RWPE1 (cell line): ENCODE measurements at places on chromosomes 1 and 21.

DNA sequence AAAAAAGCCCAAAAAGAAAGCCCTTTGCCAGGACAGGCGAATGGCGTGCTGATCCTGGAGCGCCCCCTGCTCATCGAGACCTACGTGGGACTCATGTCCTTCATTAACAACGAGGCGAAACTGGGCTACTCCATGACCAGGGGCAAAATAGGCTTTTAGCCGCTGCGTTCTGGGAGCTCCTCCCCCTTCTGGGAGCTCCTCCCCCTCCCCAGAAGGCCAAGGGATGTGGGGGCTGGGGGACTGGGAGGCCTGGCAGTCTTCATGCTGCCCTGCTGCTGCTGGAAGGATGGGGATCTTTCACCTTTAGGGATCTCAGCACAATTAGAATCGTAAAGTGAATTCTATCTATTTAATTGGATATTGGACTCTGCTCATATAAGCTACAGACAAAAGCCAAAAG is 3.6 kb downstream of the TPRG1L start:
- DNase-seq = no peak

- DNase-seq = no peak
These were observed 61.6 kb downstream of the ZBTB18 start for GRCh38 chr1:244112636-244113035.

DNA sequence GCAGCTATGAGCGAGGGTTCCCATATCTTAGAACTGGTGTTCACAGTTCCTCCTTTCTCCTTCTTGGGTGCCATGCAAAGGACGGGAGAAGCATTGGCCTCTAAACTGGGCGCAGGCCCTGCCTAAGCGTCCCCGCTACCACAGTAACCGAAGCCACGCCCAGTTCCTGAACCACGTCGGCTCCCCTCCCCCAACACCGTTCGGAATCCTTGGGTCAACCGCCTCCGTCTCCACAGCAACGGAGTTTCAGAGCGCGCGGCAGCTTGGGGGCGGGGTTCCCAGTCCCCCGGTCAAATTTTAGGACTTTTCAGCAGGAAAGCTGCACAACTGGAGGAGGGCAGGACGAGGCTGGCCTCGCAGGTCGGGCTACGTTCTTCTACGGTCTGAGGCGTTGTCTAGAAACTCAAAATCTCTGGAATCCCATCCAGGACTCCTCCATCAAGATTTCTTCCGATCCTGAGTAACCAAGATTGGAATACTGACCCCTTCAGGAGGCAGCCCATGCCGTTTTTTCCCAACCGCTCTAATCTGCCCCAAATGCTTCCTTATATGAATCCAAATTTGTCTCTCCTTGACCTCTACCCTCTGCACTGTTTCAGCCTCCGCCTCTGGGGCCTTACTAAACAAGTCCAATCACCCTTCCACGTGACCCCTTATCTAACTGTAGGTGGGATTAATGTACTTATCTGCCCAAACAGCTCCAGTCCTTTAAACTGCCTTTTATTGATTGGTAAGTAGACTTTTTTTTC is at the start of gene SPAG17:
Gene SPAG17, minus strand, starts transcription at position 145 of the 749 bp plus-strand sequence. Its CDS starts 71 bp downstream, at position 74.
- no peak for DNase-seq

DNA sequence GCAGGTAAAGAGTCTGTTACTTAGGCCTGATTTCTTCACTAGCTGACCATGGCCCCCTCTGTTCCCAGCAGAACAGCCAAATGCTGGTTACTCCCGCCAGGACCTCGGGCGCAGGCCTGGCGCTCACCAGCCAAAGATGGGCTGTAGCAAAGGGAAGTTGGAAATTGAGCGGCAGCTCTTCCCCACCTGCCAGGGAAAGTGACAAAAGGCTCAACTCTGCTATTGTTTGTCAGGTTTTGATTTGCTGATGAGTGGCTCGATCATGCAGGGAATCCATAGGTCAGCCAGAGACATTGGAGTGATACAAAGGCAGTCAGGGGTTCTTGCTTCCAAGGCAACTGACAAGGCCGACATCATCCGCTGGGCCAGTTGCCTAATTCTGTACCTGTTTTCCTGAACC is 120.1 kb downstream of the ASTN1 start:
- DNase-seq = no peak

DNA sequence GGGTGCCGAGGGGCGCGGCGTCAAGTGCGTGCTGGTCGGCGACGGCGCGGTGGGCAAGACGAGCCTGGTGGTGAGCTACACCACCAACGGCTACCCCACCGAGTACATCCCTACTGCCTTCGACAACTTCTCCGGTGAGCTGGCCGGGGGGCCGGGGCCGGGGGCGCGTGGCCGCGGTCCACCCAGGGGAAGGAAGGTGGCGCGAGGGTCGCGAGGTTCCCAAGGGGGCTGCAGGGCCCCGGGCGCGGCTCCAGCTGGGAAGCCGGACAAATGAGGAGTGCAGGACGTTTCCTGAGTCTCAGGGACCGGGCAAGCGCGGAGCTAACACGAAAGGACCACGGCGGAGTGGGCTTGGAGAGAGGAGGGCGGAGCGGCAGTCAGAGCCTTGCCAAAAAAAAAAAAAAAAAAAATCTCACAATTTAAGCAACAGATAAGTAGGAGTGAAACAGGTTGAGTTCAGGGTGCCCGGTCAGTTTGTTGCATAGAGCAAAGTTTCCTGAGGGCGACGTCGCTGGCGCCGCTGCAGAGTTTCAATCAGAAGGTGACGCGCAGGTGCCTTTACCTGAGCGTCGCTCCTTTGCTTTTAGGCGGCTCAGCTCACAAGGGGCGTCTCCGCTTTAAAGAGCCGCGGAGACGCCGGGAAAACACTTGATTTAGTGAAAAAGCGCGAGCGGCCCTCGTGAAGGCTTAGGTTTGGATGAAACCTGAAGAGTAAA is 750 bp downstream of the RHOU start:
- DNase-seq = peak; percentile 5

GRCh38 chr1:44662683-44663030 is 11.6 kb downstream of the TMEM53 start:
- no peak for DNase-seq

DNA sequence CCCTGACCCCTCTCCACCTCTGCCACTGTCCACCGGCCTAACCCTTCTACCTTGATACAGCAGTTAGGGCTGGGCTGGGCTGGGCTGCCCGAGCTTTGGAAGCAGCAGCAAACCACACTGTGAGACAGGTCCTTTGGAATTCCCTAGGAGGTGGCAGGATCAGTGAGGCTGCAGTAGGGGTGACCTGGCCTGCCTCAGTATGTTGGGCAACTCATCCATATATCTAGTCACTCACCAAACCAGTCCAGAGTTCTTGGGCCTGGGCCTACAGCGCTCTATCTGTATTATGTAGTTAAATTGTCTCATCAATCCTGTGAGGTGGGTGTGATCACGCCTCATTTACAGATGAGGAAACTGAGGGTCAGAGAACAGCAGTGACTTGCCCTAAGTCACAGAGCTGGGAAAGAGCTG is 13.3 kb upstream of the SYNC start:
- peak; percentile 34 for DNase-seq
